ENCODE measurements at places on chromosomes 16 and 17. TPM values are rescaled to one million over a fixed set of nuclear protein-coding genes. Genes with fewer than 3 reads are reported as not detected.

GRCh38 chr17:44901411-44901921 lies 2.2 kb upstream of the EFTUD2 start:
- no peak for DNase-seq

DNA sequence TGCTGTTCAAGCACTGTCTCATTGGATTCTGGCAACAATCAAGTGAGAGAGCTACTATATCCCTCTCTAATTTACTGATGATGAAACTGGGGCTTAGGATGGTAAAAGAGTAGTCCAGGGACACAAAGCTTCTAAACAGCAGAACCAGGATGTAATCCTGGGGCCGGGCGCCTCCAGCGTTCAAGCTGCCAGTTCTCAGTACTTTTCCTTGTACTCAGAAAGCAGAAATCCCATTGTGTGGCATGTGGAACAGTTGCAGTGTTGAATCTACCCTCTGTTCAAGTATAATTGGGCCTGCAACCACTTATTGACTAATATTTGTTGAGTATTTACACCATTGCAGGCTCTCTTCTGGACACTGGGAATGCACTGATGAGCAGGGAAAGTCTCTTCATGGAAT lies 14.5 kb upstream of the CDH13 start:
- DNase-seq = no peak

GRCh38 chr16:30808146-30808545 lies 21.1 kb upstream of the ZNF629 start:
- no peak for DNase-seq

DNA sequence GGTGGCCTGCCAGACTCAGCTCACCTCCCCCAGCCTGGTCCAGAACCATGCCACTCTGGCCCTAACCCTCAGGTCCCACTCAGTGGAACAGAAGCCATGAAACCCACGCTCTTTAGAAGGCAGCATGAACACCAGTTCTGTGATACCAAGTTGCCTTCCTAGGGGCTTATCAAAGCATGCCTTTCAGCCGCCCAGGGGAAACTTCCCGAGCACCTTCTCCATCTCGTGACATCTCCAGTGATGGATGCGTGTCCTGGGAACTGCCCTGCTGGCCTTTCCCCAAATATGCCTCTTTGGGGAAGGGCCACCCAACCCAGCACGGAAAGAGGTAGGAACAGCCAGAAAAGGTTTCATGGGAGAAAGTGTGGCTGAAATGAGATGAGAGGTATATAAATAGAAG lies 8.3 kb downstream of the CCDC42 start:
- DNase-seq = no peak

DNA sequence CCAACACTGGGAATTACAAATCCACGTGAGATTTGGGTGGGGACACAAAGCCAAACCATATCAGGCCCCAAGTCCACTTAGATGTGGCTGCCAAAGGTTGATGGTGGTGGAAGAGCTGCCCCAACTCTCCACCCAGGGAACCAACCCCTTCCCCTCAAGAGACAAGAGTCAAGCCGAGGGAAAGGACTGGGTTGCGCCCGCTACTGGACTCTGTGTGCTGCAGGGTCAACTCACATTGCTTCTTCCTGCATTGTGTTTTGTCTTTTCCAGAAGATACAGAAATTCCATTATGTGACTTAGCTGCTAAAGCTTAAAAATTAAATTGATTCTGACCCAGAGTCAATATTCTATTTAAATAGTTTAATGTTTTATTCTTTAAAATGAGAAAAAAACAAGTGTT lies 58.5 kb downstream of the ADAMTS18 start:
- DNase-seq = no peak

DNA sequence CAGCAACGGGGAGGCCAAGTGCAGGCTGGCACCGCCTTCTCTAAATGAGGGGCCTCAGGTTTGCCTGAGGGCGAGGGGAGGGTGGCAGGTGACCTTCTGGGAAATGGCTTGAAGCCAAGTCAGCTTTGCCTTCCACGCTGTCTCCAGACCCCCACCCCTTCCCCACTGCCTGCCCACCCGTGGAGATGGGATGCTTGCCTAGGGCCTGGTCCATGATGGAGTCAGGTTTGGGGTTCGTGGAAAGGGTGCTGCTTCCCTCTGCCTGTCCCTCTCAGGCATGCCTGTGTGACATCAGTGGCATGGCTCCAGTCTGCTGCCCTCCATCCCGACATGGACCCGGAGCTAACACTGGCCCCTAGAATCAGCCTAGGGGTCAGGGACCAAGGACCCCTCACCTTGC lies 18.5 kb downstream of the NGFR start:
- DNase-seq = no peak

GRCh38 chr17:48735062-48735351 lies 6.5 kb upstream of the HOXB13 start:
- no peak for DNase-seq

- no peak for DNase-seq
Observed at GRCh38 chr17:82056729-82057621, 5.3 kb downstream of the GPS1 start.

- no peak for DNase-seq
Observed at GRCh38 chr17:72654706-72655105, 437.8 kb downstream of the SLC39A11 start.

- no peak for DNase-seq
Observed at GRCh38 chr16:83128041-83128440, 501.3 kb downstream of the CDH13 start.

DNA sequence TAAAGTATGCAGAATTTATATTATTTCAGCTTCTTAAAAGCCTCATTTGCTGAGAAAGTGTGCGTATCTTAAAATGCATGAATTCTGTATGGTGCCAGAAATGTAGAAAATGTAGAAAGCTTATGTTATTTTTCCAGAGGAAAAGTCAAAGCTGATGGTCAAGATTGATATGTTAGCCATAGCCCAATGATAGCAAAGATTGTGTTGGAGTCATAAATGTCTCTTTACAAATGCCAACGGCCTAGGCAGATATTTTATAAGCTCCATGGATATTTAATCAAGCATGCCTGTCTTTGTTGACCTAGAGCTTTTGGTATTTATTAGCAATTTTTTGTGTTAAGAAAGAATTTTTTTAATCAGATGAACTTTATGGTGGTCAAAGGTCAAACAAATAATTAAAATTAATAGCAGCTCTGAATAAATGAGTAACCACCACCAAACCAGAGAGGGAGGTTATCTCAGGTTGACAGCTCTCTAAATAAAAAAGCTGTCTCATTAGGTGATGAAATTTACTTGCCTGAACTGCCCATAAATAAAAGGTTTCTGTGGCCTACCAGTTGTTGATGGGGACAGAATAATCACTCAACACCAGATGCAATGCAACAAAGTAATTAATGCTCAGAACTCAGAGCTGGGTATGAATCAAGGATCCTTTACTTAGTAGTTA lies 28.5 kb downstream of the CLEC3A start:
- DNase-seq = no peak

DNA sequence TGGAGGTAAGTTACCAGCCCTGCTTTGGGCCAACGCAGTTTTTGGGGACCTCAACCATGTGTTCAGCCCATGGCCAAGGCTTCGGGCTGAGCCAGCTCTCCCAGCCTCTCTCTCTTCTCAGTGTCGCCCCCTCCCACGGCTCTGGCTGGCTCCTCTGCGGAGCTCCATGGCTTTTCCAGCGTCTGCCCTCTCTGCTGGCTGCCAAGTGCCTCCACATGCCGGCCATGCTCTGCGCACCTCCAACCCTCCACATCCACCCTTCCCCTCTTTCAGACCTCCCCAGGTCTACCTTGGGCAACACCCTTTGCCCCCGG lies 23.2 kb downstream of the COTL1 start:
- no peak for DNase-seq

DNA sequence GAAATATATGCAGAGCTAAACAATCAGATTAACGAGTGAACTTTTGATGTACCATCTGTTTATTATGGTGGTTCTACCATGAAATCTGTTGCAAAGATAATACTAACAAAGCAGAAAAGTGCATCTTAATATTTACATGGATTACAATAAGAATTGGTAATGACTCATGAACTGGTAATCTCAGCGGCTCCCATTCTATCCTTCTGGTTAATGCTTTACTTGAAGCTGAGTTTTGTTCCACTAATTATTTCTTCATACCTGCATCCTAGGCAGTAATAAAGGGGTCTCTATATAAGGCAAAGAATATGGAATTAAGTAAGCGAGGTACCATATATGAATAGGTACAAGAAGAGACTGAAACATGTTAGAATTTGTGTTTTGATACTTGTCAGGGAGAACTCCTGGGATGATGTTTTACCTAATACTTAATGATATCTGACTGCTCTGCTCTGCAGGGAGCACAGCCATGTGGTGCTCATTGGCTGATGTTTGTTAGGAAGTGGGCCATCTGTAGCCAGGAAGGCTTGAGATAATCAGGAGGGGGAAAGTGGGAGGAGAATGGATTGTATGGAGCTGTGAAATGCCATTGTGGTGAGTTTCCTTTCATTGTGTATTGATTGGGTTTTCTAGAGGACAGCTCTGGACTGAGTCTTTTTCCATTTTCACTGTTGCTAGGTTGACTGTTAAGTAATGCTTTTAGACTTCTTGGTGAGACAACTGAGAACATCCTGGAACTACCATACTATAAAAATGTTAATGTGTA lies 52.6 kb downstream of the MAP2K6 start:
- DNase-seq = no peak

GRCh38 chr17:10316801-10317542 lies 55.8 kb downstream of the MYH13 start:
- DNase-seq = no peak

DNA sequence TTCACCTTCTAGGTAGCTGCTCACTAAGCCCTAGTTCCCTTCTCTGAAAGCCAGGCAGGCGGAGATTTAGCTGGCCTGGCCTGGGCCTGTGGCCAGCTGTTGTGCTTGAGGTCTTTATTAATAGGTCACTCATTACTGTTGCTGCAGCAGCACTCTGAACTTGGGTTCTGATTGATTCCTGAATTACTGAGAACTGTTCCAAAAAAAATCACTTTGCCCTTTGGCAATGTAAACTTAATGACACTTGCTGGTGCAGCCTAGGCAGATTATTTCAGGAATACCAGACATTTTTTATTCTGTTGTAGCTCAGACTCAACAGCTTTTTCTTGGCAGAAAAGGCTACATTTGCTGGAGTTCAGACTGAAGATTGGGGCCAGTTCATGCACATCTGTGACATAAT lies 2.7 kb downstream of the TOM1L1 start:
- peak; percentile 39 for DNase-seq

GRCh38 chr16:997440-998051 lies 16.0 kb downstream of the SOX8 start:
- no peak for DNase-seq

- no peak for DNase-seq
Observed at GRCh38 chr16:7335991-7336634, 3.5 kb downstream of the RBFOX1 start.

DNA sequence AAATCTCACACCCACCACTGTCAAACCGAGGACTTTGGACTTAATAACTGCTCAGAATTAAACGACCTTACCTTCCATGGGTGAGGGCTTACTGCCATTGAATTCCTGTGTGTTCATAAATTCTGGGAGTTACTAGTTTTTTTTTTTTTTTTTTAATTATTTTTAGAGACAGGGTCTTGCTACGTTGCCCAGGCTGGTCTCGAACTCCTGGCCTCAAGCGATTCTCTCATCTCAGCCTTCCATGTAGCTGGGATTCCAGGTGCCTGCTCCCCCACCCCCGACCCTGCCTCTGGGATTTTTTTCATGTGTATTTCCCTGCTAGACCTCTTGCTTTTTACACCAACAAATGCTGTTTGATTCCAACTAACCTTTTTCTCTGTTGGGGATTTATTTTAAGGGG lies 14.9 kb upstream of the CD300A start:
- DNase-seq = no peak

DNA sequence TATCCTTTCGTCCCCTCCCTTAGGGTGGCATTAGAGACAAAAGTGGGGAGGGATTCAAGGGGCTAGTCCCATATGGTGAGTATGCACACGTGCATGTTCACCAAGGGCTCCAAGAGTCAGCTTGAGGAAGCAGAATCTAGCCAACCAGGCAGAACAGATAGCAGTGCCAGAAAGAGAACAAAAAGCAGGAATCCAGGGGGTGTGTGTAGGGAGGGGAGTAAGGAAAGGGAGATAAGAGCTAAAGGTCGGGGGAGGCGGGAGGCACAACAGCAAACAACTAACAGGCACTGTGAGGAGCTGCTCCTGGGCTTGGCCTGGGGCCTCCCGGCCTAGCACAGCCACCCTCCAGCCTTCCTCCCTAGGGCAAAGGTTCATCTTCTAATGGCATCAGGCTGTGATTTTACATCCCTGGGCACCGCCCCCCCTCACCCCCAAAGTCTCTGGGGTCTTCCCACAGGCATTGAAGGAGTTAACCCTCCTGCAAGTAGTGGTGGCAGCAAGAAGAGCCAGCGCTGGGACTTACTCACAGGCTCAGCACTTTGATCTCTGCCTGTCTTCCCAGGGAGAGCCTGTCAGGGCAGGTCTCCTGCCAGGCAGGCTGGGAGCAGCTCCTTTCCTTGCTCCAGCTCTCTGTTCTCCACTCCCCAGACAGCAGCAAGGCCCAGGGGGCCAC lies 12.4 kb upstream of the SUPT4H1 start:
- DNase-seq = no peak

- DNase-seq = no peak
Observed at GRCh38 chr16:84993926-84994325, 17.4 kb downstream of the ZDHHC7 start.

GRCh38 chr16:55480228-55480655 lies 1.2 kb downstream of the MMP2 start:
- peak; percentile 59 for DNase-seq

DNA sequence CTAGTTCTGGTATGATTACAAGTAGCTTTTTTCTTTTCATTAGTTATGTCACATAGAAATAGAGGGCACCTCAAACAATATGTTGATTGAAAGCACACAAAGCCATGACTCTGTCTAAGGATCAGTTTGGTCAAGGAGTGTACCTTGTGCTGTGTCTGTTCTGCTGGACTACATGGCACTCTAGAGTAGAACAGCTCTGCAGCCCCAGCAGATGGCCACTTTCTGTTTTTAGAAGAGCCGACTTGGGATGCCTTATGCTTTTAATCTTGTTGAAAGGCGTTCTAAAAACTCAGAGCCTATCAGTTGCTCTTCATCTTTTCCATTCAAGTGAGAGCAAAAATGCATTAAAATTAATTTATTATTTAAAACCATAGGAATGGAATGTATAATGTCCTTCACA lies 49.3 kb upstream of the CA10 start:
- no peak for DNase-seq

- no peak for DNase-seq
Observed at GRCh38 chr16:72835086-72835485, 212.8 kb downstream of the ZFHX3 start.

- no peak for DNase-seq
Observed at GRCh38 chr16:77033516-77033915, 157.5 kb upstream of the MON1B start.

The SLC5A11 gene
- polyA plus RNA-seq = 3.0 TPM

The SCNN1G gene
- polyA plus RNA-seq = 48.4 TPM

The PLLP gene
- 19.4 TPM for polyA plus RNA-seq

The KRT222 gene
- not detected for polyA plus RNA-seq

The GAST gene
- polyA plus RNA-seq = not detected

The KRT36 gene
- not detected for polyA plus RNA-seq

The GFAP gene
- polyA plus RNA-seq = 0.58 TPM

The MMP15 gene
- polyA plus RNA-seq = 13.7 TPM

The CD300A gene
- polyA plus RNA-seq = 0.93 TPM

The SPN gene
- polyA plus RNA-seq = 2.2 TPM
